ENCODE measurements at places on chromosomes 13 and 19.

- no peak for DNase-seq
These were observed 27.5 kb upstream of the SIGLEC11 start for GRCh38 chr19:49988433-49988832.

DNA sequence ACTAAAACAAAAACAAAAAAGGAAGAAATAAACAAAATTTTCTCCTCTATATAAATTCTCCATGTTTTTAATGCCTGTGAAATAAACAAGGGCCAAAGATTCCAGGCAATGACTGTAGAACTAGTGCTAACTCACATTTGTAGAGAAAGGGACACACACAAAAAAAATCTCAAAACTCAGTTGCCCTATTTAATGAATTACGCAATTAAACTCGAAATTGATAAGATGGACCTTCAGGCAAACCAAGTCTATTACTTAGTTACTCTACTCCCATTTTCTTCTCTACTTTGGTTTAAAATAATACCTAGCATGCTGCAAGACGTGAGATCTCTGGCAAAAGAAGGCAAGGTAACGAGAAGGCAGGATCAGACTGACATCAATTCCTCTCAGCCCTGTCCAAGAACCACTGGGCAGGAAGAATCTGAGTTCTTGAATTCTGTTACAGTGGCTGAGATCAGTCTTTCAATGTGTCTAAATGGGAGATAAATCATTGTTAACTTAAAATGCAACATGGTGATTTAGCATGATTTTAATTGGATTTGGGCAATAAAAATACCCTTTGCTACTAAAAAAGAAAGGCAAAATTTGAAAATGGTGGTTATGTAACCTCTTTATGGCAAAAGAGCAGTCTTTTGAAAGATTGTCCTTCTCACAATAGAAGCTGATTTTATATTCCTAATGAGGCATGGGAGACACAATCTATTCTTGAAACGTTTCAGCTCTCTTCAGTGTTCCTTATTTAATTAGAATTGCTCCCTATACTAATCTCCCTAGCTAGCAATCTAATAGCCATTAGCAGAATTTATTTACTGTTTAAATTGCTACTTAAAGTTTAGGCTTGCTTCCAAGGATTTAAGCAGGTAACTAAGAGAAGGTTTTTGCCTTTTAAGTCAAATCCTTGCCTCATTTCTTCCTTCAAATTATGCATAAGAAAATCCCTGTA lies 25.9 kb downstream of the SPRY2 start:
- DNase-seq = no peak

GRCh38 chr19:54153731-54154326 lies 5.7 kb downstream of the LENG1 start:
- no peak for DNase-seq

DNA sequence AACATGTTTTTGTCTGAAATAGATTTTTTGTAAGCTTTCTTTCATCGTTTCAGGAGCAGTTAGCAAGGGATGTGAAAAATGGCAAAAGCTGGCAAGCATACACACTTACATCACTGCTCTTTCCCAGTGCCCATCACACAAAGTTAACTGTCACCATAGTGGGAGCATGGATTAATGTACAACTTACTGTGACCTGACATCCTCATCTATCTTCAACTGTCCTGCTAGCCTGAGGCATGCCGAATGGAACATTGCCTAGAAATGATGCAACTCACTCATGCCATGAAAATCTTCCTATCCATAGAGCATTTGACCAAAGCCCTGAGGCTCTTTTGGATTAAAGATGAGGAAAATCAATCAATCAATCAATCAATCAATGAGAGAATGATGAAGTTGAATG lies 491.7 kb upstream of the SLC10A2 start:
- DNase-seq = no peak

Measured in hematopoietic multipotent progenitor cell (in vitro differentiated cells).